Astrocyte (in vitro differentiated cells and primary cell): ENCODE measurements at places on chromosomes 11 and 22.
A peak's percentile ranks its signal among the peaks of the same experiment; 100 is the strongest.

DNA sequence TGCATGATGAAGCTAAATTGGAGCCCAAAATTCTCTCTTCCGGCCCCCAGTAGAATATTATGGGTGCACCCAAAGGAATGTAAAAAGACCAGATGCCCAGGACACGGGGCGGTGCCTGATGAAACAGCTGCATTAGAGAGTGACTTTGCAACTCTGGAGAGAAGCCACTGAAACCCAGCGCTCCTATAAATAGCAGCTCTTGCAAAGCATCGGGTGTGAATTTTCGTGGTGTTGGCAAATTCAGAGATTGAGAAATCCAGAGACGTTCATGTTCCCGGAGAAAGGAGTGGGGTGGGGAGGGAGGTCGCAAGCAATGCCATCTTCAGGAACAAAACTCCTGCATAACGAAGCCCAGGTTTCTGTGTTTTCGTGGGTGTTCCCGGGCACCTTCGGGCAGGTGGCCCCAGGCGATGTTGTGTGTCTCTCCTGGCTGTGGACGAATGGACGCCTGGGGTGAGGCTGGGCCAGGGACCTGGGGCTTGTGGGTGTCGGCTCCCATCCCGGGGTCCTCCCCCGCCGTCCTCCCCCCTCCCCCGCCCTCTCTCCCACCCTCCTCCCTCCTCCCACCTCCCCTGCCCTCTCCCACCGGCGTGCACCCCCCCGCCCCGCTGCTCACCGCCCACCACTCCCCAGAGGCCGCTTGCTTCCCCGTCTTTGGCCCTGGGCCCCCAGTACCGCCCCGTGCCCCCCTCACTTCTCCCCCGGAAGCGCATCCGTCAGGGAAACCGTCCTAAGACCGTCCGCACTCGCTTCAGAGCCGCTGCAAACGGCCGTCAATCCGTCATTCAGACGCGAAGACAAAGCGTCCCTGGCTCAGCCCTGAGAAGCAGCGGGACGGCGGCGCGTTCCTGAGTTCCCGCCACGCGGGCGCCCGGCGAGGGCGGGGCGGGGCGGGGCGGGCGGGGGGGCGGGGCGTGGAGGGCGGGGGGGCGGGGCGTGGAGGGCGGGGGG, 26.7 kb upstream of the TOLLIP start:
- H3K27me3 ChIP-seq: peaks cover 4% of the 10 kb centered on the region
- no peak overlapping the region for H3K27ac ChIP-seq
- peak overlapping the region; percentile 46 for H3K4me3 ChIP-seq
- H3K4me1 ChIP-seq: peaks cover 6% of the 10 kb centered on the region
- peak; percentile 43 for DNase-seq

DNA sequence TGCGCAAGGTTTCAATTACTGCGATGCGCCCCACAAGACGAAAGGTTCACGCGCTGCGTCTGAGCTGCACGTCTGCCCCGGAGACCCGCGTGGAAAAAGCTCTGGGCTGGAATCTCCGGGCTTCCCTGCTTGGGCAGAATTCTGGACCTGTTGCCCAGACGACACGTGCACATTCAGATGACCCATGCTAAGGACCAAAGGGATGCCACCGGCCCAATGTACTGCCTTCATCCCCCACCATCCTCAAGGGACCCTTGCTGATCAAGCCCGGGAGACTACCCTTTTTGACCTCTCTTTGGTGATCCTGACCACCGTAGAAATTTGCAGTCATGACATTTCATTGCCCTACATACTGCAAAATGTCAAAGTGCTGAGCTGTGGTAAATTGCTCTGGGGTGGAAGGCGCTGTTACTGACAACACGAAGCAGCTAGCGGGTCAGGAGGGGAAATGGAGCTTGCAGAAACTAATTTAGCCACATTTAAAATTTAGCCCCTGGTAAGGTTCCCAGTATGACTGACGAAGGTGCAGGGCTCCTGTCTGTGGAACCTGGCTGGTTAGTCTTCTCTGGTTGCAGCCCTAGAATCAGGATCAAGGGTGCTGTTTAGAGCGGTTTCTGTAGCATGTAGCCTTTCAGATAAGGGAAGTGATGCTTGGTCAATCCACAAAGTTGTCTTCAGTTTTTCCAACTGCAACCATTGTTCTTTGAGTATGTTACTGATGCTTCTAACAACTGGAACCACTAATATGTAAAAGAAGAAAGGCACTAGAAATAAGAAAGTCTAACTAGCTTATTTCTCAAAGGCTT, 81.9 kb downstream of the PRR5L start:
- H3K27ac ChIP-seq: peak overlapping the region; percentile 30
- H3K27me3 ChIP-seq: no peaks in the 10 kb centered on the region
- H3K36me3 ChIP-seq: peaks cover 11% of the 10 kb centered on the region

- H3K4me3 ChIP-seq: no peak overlapping the region
- no peaks in the 10 kb centered on the region for H3K27me3 ChIP-seq
- H3K27ac ChIP-seq: no peak overlapping the region
- no peak for DNase-seq
- H3K36me3 ChIP-seq: no peaks in the 10 kb centered on the region
Observed at GRCh38 chr11:86214710-86215109, 29.8 kb upstream of the EED start.

- H3K27ac ChIP-seq: no peak overlapping the region
- DNase-seq: peak; percentile 14
- H3K27me3 ChIP-seq: no peaks in the 10 kb centered on the region
- H3K4me3 ChIP-seq: no peak overlapping the region
- H3K4me1 ChIP-seq: no peaks in the 10 kb centered on the region
- H3K36me3 ChIP-seq: no peaks in the 10 kb centered on the region
Observed at GRCh38 chr11:103881584-103881983, 154.9 kb upstream of the DDI1 start.
